KBM-7 (cell line): ENCODE measurements at places on chromosomes 2 and 18.

DNA sequence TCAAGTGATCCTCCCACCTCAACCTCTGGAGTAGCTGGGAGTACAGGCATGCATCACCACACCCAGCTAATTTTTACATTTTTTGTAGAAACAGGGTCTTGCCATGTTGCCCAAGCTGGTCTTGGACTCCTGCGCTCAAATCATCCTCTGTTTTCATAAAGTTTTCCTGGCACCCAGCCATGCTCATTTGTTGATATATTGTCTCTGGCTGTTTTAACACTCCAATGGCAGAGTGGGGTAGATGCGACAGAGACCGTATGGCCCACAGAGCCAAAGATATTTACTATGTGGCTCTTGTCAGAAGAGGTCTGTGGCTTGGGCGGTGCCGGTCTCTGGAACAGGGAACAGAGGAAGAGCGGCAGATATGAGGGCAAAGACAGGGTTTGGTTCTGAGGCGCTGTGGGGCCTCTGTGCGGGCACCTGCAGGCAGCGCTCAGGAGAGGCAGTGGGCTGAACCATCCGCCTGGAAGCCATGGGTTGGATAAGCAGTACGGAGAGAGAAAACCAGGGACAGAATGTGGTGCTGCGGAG lies 50.2 kb downstream of the CENPO start:
- DNase-seq = no peak

DNA sequence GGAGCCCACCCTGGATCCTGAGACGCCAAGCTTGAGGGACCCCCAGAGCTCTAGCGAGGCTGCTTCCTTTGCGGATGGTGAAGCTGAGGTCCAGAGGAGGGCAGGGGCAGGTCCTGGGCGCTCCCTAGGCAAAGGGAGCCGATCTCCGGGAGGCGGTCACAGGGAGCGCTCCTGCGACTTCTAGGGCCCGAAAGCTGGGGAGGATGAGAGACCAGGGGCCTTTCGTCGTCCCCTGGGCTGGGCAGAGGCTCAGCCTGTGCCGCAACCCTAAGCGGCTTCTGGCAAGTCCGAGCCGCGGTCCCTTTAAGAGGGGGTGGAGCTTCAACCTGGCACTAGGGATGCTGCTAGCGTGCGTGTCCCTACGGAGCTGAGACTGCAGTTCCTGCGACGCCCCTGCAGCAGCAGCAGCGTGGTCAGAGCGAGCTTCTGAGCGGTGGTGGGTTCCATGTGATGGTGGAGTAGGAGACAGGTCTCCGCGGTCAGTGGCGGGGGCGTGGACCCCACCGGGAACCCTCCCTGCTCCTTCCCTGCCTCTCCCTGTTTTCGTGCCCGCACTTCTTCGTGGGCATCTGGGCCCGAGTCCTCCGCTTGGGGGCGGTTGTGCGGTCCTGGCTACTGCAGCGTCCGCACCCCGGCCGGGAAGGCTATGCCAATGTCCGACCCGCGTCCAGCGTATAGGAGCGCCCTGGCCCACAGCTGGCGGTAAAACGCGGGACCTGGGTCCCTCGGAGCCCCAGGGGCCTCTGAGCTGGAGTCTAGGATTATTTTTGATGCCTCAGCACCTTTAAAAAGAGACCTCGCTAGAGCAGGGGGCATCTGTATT lies 154.6 kb downstream of the CCDC74A start:
- peak; percentile 92 for DNase-seq

- no peak for DNase-seq
Measured at GRCh38 chr2:105443617-105444598, 45.1 kb upstream of the FHL2 start.

GRCh38 chr18:27606741-27607140 lies 421.6 kb upstream of the CHST9 start:
- no peak for DNase-seq

DNA sequence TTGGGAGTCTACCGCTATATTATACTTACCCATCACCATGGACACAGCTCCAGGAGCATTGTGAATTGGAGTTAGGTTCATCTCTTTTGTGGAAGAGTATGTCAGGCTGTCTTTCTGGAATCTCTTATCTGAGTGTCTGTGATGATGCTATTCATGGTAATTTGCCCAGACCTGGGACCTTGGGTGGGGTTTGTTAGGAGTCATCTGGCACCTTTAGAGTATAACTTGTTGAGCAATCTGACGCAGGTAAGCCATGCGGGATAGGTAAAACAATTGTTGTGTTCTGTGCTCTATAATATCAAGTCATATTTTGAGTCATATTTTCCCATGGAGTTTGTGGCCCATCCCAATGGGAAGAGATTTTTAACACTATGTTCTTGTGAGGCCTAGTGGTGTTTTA lies 49.7 kb upstream of the MAPRE2 start:
- no peak for DNase-seq

GRCh38 chr18:46575851-46576250 lies 81.2 kb downstream of the LOXHD1 start:
- no peak for DNase-seq

DNA sequence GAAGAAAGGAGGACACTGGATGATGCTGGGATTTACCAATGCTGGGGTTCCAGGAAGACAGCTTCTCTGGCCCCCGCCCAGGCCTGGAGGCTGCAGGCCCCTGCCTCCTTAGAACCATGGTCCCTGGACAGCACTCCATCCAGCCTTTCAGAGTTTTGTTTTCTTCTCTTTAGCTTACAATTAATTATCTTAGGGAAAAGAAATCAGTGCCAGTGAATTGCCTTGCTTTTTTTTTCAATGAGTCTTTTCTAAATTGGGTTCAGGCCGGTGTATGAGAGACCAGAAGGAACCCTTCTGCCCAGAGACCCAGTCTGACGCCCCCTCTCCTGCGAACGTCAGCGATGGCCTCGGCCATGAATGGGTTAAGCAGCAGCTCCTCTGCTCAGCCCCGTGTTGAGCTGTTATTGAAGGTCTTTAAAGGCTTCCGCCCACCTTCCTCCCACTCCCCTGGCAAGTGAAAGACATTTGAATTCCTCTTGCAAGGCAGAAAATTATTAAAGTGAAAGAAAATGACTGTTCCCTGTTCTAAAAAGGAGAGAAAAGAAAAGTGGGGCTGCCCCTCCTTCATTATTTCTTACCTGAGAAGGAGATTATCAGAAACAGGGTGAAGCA lies 65.7 kb upstream of the CHMP1B start:
- DNase-seq = no peak

DNA sequence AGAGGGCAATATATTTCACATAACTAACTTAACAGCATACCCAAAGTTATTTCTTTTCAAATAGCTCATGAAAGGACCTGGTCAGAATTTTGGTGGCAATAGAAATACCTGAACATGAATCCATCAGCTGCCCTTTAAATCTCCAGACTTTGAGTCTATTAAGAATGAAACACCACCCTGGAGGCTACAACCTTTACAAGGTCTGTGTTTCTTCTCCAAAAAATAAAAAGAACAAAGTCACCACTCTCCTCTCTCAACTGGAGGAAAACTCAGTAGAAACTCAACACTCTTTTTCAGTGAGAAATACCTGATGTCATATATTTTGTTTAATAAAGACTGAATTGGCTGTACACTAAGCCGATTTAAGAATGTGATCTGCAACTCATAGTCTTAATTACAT lies 204.3 kb downstream of the AGPS start:
- no peak for DNase-seq

GRCh38 chr18:56907771-56908170 lies 239.1 kb upstream of the BOD1L2 start:
- no peak for DNase-seq

GRCh38 chr2:11752906-11753305 lies 6.5 kb downstream of the LPIN1 start:
- DNase-seq = no peak

GRCh38 chr2:7795778-7796563 lies 878.8 kb downstream of the RNF144A start:
- DNase-seq = peak; percentile 75

DNA sequence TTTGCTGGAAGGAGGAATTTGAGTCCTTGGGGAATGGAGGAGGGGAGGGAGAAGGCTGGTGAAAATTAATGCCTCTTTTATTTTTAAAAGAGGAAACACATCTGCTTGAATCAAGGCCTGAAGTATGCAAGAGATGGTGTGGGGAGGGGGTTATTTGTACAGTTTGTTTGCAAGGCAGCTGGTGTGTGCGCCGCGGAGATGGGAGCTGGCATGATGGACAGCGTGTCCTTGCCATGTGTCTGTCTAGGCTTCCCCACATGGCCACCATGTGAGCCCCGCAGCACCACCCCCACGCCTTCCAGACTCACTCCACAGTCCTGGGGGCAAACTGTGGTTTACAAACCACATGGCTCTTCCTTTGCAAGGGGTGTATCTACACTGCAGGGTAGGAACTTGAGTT lies 154.8 kb upstream of the APCDD1 start:
- peak; percentile 59 for DNase-seq

DNA sequence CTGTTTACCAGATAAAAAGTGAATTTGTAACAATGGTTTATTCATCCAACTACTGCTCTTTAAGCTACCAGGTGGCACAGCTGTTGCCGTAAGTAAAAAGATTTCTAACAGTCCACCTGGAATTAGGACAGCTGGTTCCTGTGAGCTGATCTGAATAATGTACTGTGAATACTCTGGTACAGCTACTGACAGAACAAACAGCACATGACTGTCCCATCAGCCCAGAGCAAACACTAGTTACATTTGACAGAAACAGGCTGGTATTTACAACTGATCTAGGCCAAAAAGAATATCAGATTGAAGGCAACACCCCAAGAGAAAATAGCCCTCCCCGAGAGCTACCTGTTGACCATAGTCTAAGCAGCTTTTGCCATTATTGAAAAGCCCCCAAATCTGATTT lies 840.4 kb downstream of the CPS1 start:
- DNase-seq = no peak

DNA sequence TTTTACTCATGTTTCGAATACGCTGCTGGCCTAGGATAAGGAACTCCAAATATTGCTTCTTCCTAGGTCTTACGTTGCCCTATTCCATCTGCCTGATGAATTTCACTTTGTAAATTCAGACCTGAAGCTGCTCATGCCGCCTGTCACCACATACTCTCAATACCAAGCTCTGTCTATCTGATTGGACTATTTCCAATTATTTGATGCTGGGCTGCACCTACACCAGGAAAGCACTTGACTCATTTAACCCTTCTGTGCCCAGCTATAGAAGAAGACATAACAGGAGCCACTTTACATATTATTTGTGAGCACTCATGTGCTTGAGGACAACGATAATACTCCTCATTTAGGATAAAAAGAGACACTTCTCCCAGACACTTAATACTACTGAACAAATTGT lies 1293.9 kb upstream of the LRRTM1 start:
- no peak for DNase-seq

DNA sequence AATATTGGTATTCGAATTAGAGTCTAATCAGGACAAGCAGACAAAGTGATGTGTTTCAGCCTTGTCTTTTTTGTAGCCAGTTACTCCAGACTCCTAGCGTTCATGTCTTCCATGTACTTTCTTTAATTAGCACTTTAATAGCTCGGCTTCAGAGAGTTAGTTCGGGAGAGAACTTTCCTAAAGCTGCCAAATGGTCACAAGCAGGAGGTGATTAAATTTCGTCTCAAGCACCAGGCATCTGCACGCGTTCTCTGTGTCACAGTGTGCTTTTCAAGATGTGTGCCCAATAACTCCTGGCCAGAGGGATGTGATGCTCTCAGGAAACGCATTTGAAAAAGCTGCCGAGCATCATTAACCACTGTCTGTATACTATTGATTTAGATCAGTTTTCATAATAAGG lies 790.8 kb downstream of the SOCS6 start:
- no peak for DNase-seq

DNA sequence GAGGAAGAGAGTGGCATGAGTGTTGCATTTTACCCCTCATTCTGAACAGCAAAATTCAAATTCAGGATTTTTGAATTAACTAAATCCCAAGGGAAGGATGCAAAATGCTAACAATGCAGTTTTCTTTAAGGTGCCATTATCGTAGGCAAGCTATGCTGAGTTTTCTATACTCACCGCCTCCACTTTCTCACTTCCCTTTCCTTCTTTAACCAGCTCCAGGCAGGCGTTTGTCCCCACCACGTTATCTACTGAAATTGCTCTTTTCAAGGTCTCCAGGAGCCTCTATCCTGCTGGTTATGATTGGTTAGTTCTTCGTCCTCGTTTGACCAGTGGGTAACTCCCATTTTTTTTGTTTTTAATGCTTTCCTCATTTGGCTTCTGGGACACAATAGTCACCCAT lies 1.8 kb upstream of the CPO start:
- no peak for DNase-seq

DNA sequence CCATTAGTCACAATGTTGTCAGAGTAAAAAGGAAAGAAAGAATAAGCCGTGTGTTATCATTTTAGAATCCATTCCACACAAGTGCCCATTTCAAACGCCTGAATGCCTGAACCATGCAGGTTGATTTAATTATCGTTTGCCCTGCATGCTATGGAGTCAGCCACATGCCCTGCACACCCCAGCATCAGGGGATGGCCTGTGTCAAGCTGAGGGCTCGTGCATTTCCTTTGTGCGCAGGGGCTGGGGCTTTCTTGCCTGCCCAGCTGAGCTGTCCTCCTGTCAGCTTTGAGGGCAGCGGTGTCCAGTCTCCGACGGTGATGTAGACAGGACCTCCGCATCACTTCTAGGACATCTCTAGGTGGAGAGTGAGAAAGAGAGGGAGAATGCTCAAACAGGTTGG lies 200.4 kb downstream of the TSN start:
- DNase-seq = no peak

GRCh38 chr18:580154-580553 lies at the start of gene CETN1:
CETN1 (plus strand) TSS chr18:580380; CDS start chr18:580409, 29 bp downstream.
- no peak for DNase-seq

DNA sequence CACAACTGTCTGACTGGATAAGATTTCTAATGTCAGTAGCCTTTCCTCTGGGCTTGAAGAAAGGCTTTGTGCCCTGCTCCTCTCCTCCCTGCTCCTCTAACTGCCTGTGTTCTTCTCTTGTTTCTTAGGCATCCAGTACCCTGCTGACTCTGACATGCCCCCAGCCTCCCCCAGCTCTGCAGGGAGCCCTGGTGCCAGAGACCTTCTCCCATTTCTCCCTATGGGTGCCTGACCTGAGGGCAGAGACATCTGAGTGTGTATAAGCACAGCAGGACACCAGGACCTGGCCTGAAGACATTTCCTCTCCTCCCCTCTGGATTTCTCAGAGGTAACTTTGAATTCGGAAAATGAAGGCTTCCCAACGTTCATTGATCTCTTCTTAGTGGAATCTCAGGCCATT lies 23.6 kb downstream of the RNF144A start:
- no peak for DNase-seq

DNA sequence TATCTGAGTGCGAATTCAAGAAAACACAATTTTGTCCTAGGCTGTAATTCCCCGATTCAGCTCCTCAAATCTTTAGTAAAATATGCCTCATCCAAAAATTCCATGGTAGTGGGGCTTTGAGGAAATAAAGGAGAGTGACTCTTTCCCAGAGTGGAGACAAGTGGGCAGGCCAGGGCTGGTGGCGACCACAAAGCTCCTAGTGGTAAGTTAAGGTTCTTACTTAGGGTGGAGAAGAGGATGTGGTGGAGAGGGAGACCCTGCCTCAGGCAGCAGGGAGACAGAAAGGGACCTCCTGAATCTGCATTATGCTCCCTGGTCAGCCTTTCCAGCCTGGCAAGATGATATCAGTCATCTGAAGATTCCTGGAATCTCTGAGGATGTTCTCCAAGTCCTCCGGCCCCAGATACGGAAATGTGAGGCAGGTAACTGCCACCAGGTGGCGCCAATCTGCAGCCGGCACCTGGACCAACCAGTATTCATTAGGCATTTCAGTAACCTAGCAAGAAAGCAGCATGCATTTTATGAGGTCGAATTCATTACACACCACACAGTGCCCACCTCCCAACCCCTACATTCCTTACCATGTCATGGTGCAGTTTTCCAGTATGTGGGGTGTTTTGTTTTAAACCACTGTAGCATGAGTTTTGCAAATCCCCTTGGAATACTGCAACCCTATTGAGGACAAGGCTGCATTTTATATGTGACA lies 106.4 kb downstream of the POLE4 start:
- DNase-seq = peak; percentile 72
